ENCODE measurements at places on chromosomes 1 and 21.
A peak's percentile ranks its signal among the peaks of the same experiment; 100 is the strongest.

DNA sequence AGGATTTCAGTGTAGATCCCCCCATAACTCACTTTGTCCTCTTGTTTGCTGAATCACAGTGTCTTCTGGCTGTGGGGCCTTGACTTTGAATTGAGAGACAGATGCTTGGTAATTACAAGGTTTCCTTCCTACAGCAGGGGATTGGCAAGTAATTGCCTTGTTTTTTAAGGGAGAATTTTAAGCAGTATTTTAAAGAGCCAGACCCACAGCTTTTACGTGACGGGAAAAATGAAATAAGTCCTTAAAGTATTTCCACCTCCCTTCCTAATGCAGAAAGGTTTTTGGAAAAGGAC lies 41.0 kb downstream of the PGBD5 start:
- no peaks in the 10 kb centered on the region for H3K4me1 ChIP-seq
- peaks cover 15% of the 10 kb centered on the region for H3K27me3 ChIP-seq
- DNase-seq: no peak
- no peaks in the 10 kb centered on the region for H3K36me3 ChIP-seq
- H3K4me3 ChIP-seq: no peak overlapping the region

GRCh38 chr1:182624577-182624976 lies 20.4 kb upstream of the RGS16 start:
- no peak overlapping the region for H3K27ac ChIP-seq
- H3K27me3 ChIP-seq: peaks cover 6% of the 10 kb centered on the region
- H3K36me3 ChIP-seq: peaks cover 4% of the 10 kb centered on the region
- DNase-seq: no peak

DNA sequence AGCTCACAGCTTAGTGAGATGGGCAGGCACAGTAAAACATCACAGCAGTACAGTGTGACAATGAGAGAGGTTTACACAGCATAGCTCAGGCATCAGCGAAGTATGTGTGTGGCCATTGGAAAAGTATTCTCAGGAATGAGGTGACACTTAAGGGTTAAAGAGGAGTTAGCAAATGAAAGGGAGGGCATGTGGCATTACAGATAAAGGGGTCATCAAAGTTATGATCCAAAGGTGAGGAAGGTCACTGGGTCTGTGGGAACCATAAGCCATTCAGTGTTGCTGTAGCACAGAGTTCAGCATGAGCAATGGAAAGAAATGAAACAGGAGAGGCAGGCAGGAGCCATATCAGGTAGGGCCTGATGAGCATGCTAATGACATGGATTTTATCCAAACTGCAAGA lies 4.5 kb upstream of the C8B start:
- H3K4me1 ChIP-seq: no peaks in the 10 kb centered on the region
- H3K27ac ChIP-seq: no peak overlapping the region
- no peaks in the 10 kb centered on the region for H3K27me3 ChIP-seq
- H3K4me3 ChIP-seq: no peak overlapping the region
- DNase-seq: no peak

GRCh38 chr1:227378871-227379554 lies 60.7 kb upstream of the CDC42BPA start:
- H3K27me3 ChIP-seq: peaks cover 46% of the 10 kb centered on the region
- H3K36me3 ChIP-seq: no peaks in the 10 kb centered on the region
- no peak for DNase-seq

DNA sequence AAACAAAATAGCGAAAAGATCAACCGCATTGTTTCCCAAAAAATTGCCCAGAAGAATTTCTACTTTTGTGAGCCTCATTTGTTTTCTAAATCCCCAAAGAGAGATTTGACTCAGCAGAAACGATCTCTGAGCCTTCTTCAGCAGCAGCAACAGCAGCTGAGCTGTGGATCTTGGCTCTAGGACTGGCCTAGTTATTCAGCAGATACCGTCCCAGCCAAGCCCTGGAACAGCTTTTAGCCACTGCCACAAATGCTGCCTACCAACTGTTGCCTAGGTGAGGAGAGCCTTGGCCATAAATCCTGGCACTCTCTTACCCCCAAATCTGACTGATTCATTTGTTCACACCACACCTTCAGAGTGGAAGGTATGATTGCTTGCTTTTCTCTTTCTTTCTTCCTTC lies 320.1 kb downstream of the TGFB2 start:
- H3K4me1 ChIP-seq: no peaks in the 10 kb centered on the region
- H3K4me3 ChIP-seq: no peak overlapping the region
- no peaks in the 10 kb centered on the region for H3K36me3 ChIP-seq
- H3K27ac ChIP-seq: no peak overlapping the region
- no peak for DNase-seq

DNA sequence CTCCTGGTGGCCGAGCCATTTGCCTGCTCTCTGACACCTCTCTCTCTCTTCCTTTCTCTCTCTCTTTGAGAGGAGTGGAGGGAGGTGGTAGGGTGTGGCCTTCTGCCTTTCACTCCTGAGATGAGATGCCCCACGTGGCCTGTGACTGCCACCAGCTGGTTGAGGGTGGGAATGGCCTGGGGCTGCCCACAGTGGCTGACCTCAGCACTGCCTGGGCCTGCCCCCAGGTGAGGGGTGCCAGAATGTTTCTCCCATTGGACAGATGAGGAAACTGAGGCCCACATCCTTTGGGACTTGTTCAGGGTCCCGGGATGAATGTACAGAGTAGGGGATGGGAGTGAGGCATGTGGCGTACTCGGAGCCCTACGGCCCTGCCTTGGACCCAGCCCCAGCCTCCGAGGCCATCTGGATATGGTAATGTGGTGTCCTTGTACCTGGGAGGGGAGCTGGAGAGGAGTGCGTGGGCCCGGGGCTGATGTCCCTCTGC lies 12.7 kb upstream of the C1orf167 start:
- H3K27ac ChIP-seq: peak overlapping the region; percentile 81
- H3K4me1 ChIP-seq: peaks cover 5% of the 10 kb centered on the region
- peak; percentile 51 for DNase-seq
- H3K4me3 ChIP-seq: no peak overlapping the region
- peaks cover 2% of the 10 kb centered on the region for H3K36me3 ChIP-seq

GRCh38 chr1:227567256-227567655 lies 3.9 kb downstream of the ZNF678 start:
- peaks cover 25% of the 10 kb centered on the region for H3K4me1 ChIP-seq
- DNase-seq: no peak
- H3K4me3 ChIP-seq: no peak overlapping the region

- no peaks in the 10 kb centered on the region for H3K36me3 ChIP-seq
- no peaks in the 10 kb centered on the region for H3K4me1 ChIP-seq
- H3K4me3 ChIP-seq: no peak overlapping the region
- H3K27me3 ChIP-seq: peaks cover 14% of the 10 kb centered on the region
- no peak for DNase-seq
These were observed 24.2 kb downstream of the HSPA13 start for GRCh38 chr21:14358775-14359174.

DNA sequence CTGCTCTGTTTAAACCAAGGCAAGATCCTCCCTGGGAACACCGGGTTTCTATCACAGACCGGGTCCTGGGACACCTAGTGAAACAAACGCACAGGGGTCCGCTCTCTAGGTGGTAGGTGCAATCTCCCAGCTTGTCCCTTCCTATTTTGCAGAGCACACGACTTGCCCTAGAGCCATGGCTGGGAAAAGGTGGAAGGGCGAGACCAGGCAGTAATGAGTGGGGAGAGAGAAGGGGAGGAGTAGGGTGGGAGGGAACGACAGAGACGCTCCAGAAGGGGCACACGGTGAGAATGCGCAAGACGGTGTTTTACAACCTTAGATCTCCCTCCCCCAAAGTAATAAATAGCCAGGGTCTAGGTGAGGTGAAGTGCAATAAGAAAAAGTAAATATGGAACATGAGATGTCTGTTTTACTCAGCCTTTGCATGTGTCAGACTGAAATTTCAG lies 9.3 kb upstream of the ARHGAP29 start:
- H3K4me1 ChIP-seq: peaks cover 13% of the 10 kb centered on the region
- no peak for DNase-seq
- peak overlapping the region; percentile 69 for H3K4me3 ChIP-seq
- peaks cover 84% of the 10 kb centered on the region for H3K27me3 ChIP-seq
- peak overlapping the region; percentile 51 for H3K27ac ChIP-seq
- H3K36me3 ChIP-seq: no peaks in the 10 kb centered on the region

GRCh38 chr1:16979475-16980327 lies 719 bp downstream of the MFAP2 start:
- peak overlapping the region; percentile 50 for H3K4me3 ChIP-seq
- peaks cover 19% of the 10 kb centered on the region for H3K4me1 ChIP-seq
- no peak for DNase-seq
- H3K27ac ChIP-seq: no peak overlapping the region

GRCh38 chr1:3306583-3307291 lies 147.7 kb upstream of the ARHGEF16 start:
- H3K27me3 ChIP-seq: peaks cover 20% of the 10 kb centered on the region
- no peak overlapping the region for H3K27ac ChIP-seq
- H3K4me3 ChIP-seq: no peak overlapping the region
- no peaks in the 10 kb centered on the region for H3K36me3 ChIP-seq
- no peaks in the 10 kb centered on the region for H3K4me1 ChIP-seq

DNA sequence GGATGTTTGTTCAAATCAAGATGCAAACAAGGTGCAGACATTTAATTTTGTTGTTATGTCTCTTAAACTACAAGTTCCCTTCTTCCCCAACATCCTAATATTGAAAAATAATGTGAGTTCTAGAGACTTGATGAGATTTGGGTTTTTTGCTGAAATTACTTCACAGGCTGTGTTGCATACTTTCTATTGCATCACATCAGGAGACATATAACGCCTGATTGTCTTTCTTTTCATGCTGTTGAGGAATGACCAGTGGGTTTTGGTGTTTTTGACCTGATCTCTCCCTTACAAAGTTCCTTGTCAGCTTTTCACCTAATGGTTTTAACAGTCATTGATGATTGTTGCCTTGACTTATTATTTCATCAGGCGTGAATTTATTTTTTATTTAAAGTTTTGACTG lies 83.4 kb downstream of the UROD start:
- peaks cover 30% of the 10 kb centered on the region for H3K27me3 ChIP-seq
- H3K27ac ChIP-seq: no peak overlapping the region
- H3K4me3 ChIP-seq: no peak overlapping the region

GRCh38 chr1:104488296-104489015 lies 738.8 kb downstream of the AMY1C start:
- no peaks in the 10 kb centered on the region for H3K4me1 ChIP-seq
- no peaks in the 10 kb centered on the region for H3K36me3 ChIP-seq
- DNase-seq: no peak
- H3K27ac ChIP-seq: no peak overlapping the region

- DNase-seq: no peak
- no peak overlapping the region for H3K4me3 ChIP-seq
- no peaks in the 10 kb centered on the region for H3K4me1 ChIP-seq
- no peaks in the 10 kb centered on the region for H3K36me3 ChIP-seq
- peaks cover 4% of the 10 kb centered on the region for H3K27me3 ChIP-seq
These were observed 158.9 kb downstream of the PRDM16 start for GRCh38 chr1:3227893-3228292.

- no peak for DNase-seq
- H3K36me3 ChIP-seq: no peaks in the 10 kb centered on the region
- H3K27me3 ChIP-seq: no peaks in the 10 kb centered on the region
- H3K4me3 ChIP-seq: no peak overlapping the region
These were observed 19.2 kb upstream of the CLSTN1 start for GRCh38 chr1:9842781-9843575.

GRCh38 chr1:233010146-233010545 lies 59.7 kb downstream of the NTPCR start:
- DNase-seq: no peak
- no peak overlapping the region for H3K4me3 ChIP-seq
- H3K27me3 ChIP-seq: no peaks in the 10 kb centered on the region
- peaks cover 25% of the 10 kb centered on the region for H3K36me3 ChIP-seq

DNA sequence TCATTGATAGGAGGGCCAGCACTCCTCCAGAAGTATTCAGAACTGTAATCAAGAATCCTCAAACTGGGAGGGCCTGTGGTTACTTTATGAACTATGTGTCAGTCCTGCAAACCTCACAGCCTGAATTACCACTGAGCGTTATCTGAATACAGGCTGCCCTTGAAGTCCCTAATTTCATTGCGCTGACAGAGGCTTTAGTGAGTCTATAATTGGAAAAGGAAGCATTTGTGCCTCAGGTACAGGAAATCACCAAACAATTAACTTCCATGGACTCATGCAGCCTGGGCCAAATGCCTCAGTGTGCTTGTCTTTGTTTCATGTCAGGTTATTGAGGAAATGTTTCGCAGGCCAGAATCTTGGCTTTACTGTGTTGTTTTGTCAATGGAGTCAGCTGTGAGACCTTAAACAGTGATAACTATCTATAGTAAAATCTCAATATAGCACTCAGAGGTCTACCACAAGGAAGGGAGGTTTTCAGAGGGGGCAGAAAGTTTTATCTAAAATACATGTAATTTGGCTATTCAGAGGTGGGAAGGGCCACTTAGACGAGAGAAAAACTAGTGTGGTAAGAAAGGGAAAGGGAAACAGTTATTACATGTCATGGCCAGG lies 32.9 kb upstream of the DOCK7 start:
- H3K4me1 ChIP-seq: peaks cover 28% of the 10 kb centered on the region
- H3K4me3 ChIP-seq: no peak overlapping the region
- peaks cover 6% of the 10 kb centered on the region for H3K27me3 ChIP-seq
- no peak for DNase-seq

GRCh38 chr21:34343838-34344381 lies 19.9 kb upstream of the KCNE2 start:
- no peaks in the 10 kb centered on the region for H3K36me3 ChIP-seq
- H3K27ac ChIP-seq: no peak overlapping the region
- H3K27me3 ChIP-seq: peaks cover 19% of the 10 kb centered on the region
- peaks cover 6% of the 10 kb centered on the region for H3K4me1 ChIP-seq
- H3K4me3 ChIP-seq: no peak overlapping the region

DNA sequence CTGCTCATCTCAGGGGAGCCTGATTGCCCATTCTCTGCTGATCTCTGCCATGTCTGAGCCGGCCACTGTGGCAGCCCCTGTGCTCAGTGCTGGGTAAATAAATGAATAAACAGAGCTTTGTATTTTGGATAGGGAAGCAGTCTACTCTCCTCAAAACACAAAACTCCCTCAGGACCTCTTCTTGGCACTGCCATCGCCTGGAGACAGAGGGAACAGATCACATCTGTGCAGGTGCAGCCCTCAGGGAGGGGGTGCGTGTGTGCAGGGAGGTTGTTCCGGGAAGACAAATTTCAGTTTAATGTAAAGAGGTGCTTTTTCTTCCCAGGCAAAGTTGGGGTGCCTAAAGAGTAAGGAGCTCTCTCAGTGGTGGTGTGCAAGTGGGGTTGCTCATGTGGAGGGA lies 7.7 kb upstream of the FAM167B start:
- H3K27me3 ChIP-seq: no peaks in the 10 kb centered on the region
- peaks cover 41% of the 10 kb centered on the region for H3K4me1 ChIP-seq
- DNase-seq: no peak

DNA sequence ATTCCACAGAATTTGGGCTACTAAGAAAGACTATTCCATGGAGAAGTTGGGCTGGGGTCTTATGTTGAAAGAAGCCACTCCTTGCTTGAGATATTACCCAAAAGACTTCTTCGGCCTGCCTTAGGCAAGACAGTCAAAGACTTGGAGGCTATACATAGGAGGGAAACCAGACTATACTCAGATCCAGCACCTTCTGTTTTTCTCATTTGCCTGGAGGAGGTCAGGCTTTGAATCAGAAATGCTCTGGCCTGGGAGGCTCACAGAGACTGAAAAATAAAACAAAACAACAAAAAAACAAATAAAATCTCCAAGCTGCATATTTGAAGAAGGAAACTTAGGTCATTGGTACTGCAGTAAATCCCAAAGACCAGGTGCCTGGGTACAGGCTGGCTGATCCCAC lies 38.4 kb upstream of the EXOSC10 start:
- peaks cover 23% of the 10 kb centered on the region for H3K36me3 ChIP-seq
- H3K4me3 ChIP-seq: no peak overlapping the region
- DNase-seq: no peak
- H3K27ac ChIP-seq: no peak overlapping the region
